Activated CD8-positive, alpha-beta memory T cell treated with anti-CD3 and anti-CD28 coated beads, Interleukin-2, amount 10 ng/mL, durations not matched to agents 7 days and 5 days (primary cell): ENCODE measurements at places on chromosomes 7 and 10. TPM values are rescaled to one million over a fixed set of nuclear protein-coding genes. Genes with fewer than 3 reads are reported as not detected.

DNA sequence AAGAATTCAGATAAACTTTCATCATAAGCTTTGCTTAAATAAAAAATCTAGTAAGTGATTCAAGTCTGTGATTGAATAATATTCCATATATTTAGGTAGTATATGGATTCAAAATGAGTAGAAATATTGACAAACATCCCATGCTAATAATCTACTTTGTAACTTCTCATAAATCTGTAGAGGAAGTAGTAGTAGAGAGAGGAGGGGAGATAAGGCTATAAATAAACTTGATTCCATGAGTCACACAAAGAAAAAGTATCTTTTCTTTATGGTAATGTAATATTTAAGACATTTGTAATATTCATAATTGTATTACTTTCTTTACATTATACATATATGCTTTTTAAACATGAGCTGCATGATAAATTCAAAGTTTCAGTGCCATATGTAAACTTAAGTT lies 25.6 kb upstream of the CD36 start:
- H3K4me3 ChIP-seq, result no peak overlapping the region
- H3K4me1 ChIP-seq, result no peaks in the 10 kb centered on the region
- H3K27ac ChIP-seq, result no peak overlapping the region
- DNase-seq, result no peak
- H3K36me3 ChIP-seq, result no peaks in the 10 kb centered on the region

GRCh38 chr7:37116093-37116701 lies 332.5 kb downstream of the ELMO1 start:
- H3K27ac ChIP-seq, result no peak overlapping the region
- no peak overlapping the region for H3K4me3 ChIP-seq
- H3K36me3 ChIP-seq, result peaks cover 43% of the 10 kb centered on the region
- no peak for DNase-seq

DNA sequence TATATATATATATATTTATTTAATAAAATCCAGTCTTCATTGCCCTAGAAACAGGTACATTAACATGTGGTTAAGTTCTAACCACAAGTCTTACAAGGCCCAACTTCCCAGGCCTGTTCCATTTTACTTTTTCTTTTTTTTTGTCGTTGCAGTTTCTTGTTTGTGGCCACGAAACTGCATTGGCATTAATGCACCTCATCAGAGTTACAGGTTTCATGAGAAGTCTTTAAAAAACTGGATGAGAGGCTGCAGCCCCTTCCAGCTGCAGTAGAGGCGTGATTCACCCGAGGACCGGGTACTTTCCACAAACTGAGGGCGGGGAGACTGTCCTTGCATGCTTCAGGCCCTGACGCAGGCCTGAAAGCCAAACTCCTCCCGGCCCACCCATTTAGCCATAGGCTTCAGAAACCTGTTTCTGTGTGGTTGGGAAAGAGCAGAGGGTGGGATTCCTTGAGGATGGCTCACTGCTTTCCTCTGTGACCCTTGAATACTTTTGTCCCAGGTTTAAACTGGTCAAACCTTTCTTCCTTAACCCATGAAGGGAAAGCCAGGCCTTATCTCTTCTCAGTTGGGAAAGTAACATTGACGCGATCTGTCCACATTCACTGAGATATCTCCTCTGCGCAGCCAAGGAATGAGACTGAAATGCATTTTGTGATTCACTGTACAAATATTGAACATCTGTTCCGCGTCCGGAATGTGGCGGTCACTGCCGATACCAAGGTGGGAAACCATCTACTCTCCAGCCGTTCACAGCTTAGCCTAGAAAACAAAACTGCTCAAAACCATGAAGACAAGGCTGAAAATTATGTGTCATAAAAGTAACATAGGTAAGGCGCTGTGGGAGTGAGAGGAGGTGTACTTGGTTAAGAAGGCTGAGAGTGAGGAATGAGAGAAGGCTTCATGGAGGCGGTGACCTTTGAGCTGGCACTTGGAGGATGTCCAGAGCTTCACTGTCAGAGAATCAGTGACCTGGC lies 311.7 kb downstream of the GATA3 start:
- H3K4me3 ChIP-seq, result peak overlapping the region; percentile 37
- no peaks in the 10 kb centered on the region for H3K27me3 ChIP-seq
- H3K36me3 ChIP-seq, result peaks cover 29% of the 10 kb centered on the region
- peaks cover 74% of the 10 kb centered on the region for H3K4me1 ChIP-seq
- peak; percentile 73 for DNase-seq

DNA sequence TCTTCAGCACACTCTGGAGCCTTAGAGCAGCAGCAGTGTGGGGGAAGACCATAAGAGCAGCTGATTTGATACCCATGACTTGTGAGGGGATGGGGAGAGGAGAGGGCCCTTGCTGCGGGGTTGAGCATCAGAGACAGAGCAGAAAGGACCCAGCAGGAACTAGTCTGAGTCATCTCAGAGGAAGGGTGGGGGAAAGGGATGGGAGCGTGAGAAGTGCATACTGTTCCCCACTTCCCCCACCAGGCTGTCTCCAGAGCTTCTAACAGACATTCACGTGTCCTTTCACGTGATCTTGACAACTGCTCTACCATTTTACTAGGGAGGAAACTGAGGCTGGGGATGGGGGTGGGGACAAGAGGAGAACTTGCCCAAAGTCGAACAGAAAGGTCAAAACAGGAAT lies 38.7 kb downstream of the FAM241B start:
- peaks cover 37% of the 10 kb centered on the region for H3K27me3 ChIP-seq
- no peaks in the 10 kb centered on the region for H3K36me3 ChIP-seq
- H3K4me3 ChIP-seq, result no peak overlapping the region
- H3K4me1 ChIP-seq, result no peaks in the 10 kb centered on the region

GRCh38 chr10:49592726-49593563 lies 17.2 kb upstream of the SLC18A3 start:
- no peak overlapping the region for H3K4me3 ChIP-seq
- H3K36me3 ChIP-seq, result no peaks in the 10 kb centered on the region
- no peaks in the 10 kb centered on the region for H3K4me1 ChIP-seq
- H3K27ac ChIP-seq, result no peak overlapping the region

- H3K27ac ChIP-seq, result no peak overlapping the region
- peaks cover 2% of the 10 kb centered on the region for H3K27me3 ChIP-seq
- no peak overlapping the region for H3K4me3 ChIP-seq
- no peak for DNase-seq
- no peaks in the 10 kb centered on the region for H3K4me1 ChIP-seq
Measured at GRCh38 chr10:13915710-13916109, 328.9 kb downstream of the PRPF18 start.

GRCh38 chr10:47183704-47184041 lies 116.3 kb upstream of the GDF10 start:
- peak; percentile 34 for DNase-seq
- no peaks in the 10 kb centered on the region for H3K27me3 ChIP-seq
- H3K4me1 ChIP-seq, result no peaks in the 10 kb centered on the region
- H3K36me3 ChIP-seq, result no peaks in the 10 kb centered on the region
- H3K27ac ChIP-seq, result no peak overlapping the region
- no peak overlapping the region for H3K4me3 ChIP-seq

The HYCC1 gene
- total RNA-seq, result 125 TPM
